Esophagus muscularis mucosa (tissue), 4 donors: ENCODE measurements at places on chromosomes 6 and 20. TPM values are rescaled to one million over a fixed set of nuclear protein-coding genes. Genes with fewer than 3 reads are reported as not detected.

DNA sequence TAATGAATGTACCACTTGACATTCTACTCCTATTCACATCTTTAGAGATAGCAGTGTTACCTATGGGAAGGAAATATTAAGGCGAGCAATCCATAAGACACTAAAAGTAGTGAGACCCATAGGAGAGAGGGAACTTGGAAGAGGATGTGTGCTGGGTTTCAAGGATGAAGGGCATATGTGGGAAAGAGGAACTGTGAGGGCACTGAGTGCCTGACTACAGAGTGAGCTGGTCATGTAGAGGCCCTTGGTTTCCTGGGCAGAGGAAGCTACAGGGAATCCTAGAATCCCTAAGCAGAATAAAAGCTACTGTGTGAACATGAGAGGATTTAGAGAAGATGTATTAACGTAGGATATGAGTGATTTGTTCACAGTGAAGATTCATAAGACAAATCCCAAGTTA lies 262.8 kb downstream of the FARS2 start:
- no peak for DNase-seq
- no peaks in the 10 kb centered on the region for H3K36me3 ChIP-seq
- H3K27ac ChIP-seq, result no peak overlapping the region
- H3K27me3 ChIP-seq, result no peaks in the 10 kb centered on the region

GRCh38 chr20:58778760-58779159 lies 71.9 kb downstream of the GNAS-AS1 start:
- H3K4me1 ChIP-seq, result no peaks in the 10 kb centered on the region
- no peak overlapping the region for H3K4me3 ChIP-seq
- H3K27ac ChIP-seq, result no peak overlapping the region
- no peaks in the 10 kb centered on the region for H3K27me3 ChIP-seq

- no peak overlapping the region for H3K4me3 ChIP-seq
- no peak overlapping the region for H3K27ac ChIP-seq
- DNase-seq, result no peak
- no peaks in the 10 kb centered on the region for H3K4me1 ChIP-seq
- no peaks in the 10 kb centered on the region for H3K27me3 ChIP-seq
- H3K36me3 ChIP-seq, result no peaks in the 10 kb centered on the region
Measured at GRCh38 chr6:51788121-51788520, 299.3 kb downstream of the PKHD1 start.

DNA sequence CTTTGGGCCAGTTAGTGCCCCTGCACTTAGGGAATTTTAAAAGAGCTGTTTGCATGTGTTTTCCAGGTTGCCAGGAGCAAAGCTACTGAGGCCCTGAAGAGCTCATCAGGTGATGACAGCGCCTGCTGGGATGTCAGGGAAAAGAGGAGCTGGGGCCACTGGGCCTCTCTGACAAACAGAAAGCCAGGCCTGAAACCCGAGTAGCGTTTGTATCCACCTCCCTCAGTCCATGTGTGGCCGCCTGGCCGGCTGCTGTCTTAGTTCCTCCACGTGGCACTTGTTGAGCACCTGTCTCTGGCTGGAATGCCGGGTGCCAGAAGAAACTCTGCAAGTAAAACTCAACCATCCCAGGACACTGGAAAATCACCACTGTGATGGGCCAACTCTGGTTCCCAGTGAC lies 601.2 kb downstream of the CDH26 start:
- H3K27ac ChIP-seq, result no peak overlapping the region
- H3K27me3 ChIP-seq, result peaks cover 28% of the 10 kb centered on the region
- H3K36me3 ChIP-seq, result no peaks in the 10 kb centered on the region
- H3K4me3 ChIP-seq, result no peak overlapping the region
- DNase-seq, result peak; percentile 55

- no peaks in the 10 kb centered on the region for H3K36me3 ChIP-seq
- no peaks in the 10 kb centered on the region for H3K4me1 ChIP-seq
- no peaks in the 10 kb centered on the region for H3K27me3 ChIP-seq
- no peak for DNase-seq
Measured at GRCh38 chr6:48449002-48449401, 338.0 kb upstream of the PTCHD4 start.

DNA sequence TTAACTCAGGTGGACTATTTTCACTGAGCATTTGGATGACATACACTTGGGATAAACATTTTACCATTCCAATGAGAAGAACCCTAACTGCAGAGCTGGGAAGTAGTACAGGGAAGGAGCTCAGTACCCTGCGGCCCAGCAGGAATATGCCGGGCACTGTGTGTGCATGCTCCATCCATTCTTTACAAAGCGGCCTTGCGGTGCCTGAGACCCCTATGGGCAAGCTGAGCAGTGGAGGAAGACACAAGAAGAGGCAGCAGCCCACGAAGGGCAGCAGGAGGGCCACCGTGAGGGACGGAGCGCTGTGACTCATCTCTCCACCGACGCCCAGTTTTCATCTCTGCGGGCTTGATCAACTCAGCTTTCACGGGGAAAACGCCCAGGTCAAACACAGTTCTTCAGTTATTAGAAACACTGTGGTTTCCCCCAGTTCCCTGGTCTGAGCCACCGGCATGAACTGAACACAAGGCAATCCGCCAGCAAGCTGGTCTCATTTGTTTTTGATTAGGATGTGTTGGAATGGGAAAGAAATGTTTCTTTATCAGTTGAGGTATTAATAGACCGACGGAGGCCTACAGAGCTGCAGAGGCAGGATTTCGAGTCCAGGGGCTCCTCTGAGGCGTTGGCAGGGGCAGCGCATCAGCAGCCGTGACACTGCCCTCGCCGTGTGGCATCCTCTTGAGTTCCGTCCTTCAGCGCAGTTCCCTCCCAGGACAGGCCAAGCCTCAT lies 44.9 kb downstream of the IRF4 start:
- no peaks in the 10 kb centered on the region for H3K36me3 ChIP-seq
- H3K4me1 ChIP-seq, result no peaks in the 10 kb centered on the region
- no peaks in the 10 kb centered on the region for H3K27me3 ChIP-seq
- DNase-seq, result no peak
- no peak overlapping the region for H3K27ac ChIP-seq

- H3K36me3 ChIP-seq, result no peaks in the 10 kb centered on the region
- H3K4me1 ChIP-seq, result peaks cover 10% of the 10 kb centered on the region
- H3K27me3 ChIP-seq, result no peaks in the 10 kb centered on the region
Measured at GRCh38 chr20:61119794-61120410, 132.2 kb upstream of the CDH4 start.

GRCh38 chr6:144595266-144595665 lies 310.1 kb downstream of the UTRN start:
- H3K4me3 ChIP-seq, result no peak overlapping the region
- H3K4me1 ChIP-seq, result peaks cover 10% of the 10 kb centered on the region
- no peaks in the 10 kb centered on the region for H3K27me3 ChIP-seq
- H3K36me3 ChIP-seq, result no peaks in the 10 kb centered on the region

DNA sequence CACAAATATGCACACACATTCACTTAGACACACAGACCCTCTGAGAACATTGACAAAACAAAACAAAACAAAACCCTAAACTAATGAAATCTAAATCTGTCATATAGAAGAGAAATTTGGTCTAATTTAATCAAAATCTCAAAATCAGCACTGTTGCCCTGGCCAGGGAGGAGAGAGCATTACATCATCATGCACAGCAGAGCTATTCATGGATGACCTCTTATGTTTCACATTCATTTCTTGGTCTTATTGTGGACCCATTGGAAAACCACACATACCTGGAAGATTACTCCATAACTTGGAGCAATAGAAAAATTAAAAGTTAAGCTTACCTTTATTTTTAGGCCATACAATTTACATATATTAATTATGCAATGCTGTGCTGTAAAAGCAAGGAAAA lies 1223.6 kb upstream of the GJE1 start:
- DNase-seq, result no peak
- H3K4me3 ChIP-seq, result no peak overlapping the region
- no peaks in the 10 kb centered on the region for H3K36me3 ChIP-seq
- no peak overlapping the region for H3K27ac ChIP-seq
- no peaks in the 10 kb centered on the region for H3K4me1 ChIP-seq
- H3K27me3 ChIP-seq, result no peaks in the 10 kb centered on the region

DNA sequence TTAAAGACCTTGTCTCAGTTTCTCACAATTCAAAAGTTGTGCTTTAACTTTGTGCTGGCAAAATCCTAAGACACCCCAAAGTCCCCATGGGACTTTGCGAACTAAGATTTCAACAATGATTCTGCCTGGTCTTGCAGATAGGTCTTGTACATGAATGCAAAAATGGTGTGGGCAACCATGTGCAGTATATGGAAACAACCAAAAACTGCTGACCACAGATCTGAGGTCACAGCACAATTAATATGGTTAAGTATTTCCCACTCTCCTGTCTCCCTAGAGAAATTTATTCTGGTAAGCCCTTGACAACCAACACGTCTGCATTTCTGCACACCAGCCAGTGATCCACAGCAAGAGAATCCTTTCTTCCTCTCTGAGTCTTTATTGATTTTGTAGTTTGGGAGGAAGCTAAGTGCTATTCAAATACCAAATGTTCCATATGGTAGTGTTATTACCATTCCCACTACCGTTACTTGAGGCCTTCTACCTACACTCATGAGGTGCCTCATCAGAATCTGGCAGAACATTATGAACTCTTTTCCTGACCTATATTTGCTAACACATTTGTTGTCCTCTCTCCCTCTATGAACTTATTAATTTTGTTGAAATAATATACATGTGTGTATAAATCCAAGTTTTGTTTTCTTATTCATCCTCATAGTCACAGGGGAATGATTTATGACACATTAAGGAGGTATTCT lies 178.7 kb downstream of the ATXN1 start:
- no peaks in the 10 kb centered on the region for H3K36me3 ChIP-seq
- H3K4me1 ChIP-seq, result no peaks in the 10 kb centered on the region
- H3K4me3 ChIP-seq, result no peak overlapping the region
- H3K27ac ChIP-seq, result no peak overlapping the region
- H3K27me3 ChIP-seq, result no peaks in the 10 kb centered on the region
- peak; percentile 37 for DNase-seq

GRCh38 chr6:6392214-6393068 lies 72.0 kb upstream of the F13A1 start:
- DNase-seq, result no peak
- no peak overlapping the region for H3K27ac ChIP-seq
- H3K4me3 ChIP-seq, result no peak overlapping the region
- no peaks in the 10 kb centered on the region for H3K36me3 ChIP-seq

GRCh38 chr6:12504325-12504966 lies 212.1 kb upstream of the PHACTR1 start:
- no peaks in the 10 kb centered on the region for H3K27me3 ChIP-seq
- H3K36me3 ChIP-seq, result no peaks in the 10 kb centered on the region
- no peak overlapping the region for H3K27ac ChIP-seq
- DNase-seq, result no peak
- H3K4me1 ChIP-seq, result no peaks in the 10 kb centered on the region

- H3K36me3 ChIP-seq, result no peaks in the 10 kb centered on the region
- no peak overlapping the region for H3K4me3 ChIP-seq
- no peak for DNase-seq
- no peaks in the 10 kb centered on the region for H3K4me1 ChIP-seq
- no peak overlapping the region for H3K27ac ChIP-seq
- no peaks in the 10 kb centered on the region for H3K27me3 ChIP-seq
Measured at GRCh38 chr6:153962555-153962954, 76.5 kb upstream of the OPRM1 start.

DNA sequence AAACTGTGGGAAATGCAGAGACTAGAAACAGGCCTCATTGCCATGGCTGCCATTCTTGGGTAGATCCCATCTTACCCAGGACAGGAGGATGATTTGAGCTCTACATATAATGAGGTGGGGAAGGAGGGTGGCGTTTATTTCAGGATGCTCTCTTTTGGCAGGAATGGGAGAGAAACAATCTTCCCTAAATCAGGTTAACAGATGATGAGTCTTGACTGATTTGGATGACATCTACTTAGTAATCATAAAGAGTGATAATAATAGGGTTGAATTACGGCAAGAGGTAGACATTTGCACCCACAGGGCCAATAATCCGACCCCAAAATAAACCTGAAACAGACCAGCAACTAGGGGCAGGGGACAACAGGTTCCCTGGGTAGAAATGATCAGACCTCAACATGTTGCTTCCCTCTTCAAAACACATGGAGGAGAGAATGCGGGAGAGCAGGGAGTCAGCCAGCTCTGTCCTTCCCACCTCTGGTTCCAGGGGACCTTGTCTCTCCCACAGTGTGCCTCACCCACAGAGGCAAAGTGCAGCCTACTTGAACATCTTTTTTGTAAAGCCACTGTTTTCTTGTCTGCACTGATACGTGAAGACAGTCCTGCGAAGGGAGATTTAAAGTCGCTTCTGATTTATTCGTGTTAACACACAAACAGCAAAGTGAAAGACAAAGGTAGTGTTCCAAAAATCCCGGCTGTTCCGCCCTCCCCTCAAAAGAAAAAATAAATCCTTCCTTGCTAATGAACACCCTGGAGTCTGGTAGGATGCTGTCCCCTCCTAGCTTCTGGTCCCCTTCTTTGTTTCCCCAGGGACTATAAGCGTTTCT lies 3.9 kb downstream of the FOXQ1 start:
- no peak for DNase-seq
- peak overlapping the region; percentile 60 for H3K4me3 ChIP-seq
- H3K4me1 ChIP-seq, result peaks cover 49% of the 10 kb centered on the region
- H3K27ac ChIP-seq, result peak overlapping the region; percentile 75
- H3K36me3 ChIP-seq, result no peaks in the 10 kb centered on the region
- H3K27me3 ChIP-seq, result peaks cover 30% of the 10 kb centered on the region

- no peaks in the 10 kb centered on the region for H3K27me3 ChIP-seq
- H3K4me3 ChIP-seq, result no peak overlapping the region
- no peak overlapping the region for H3K27ac ChIP-seq
Measured at GRCh38 chr6:2430612-2431011, 185.2 kb upstream of the GMDS start.

GRCh38 chr20:21510414-21511384 lies 3.2 kb downstream of the NKX2-2 start:
- peaks cover 91% of the 10 kb centered on the region for H3K27me3 ChIP-seq
- DNase-seq, result no peak
- no peaks in the 10 kb centered on the region for H3K36me3 ChIP-seq
- H3K4me1 ChIP-seq, result peaks cover 77% of the 10 kb centered on the region
- H3K4me3 ChIP-seq, result peak overlapping the region; percentile 46

GRCh38 chr20:58327211-58327610 lies 17.7 kb downstream of the RAB22A start:
- no peaks in the 10 kb centered on the region for H3K27me3 ChIP-seq
- H3K4me1 ChIP-seq, result peaks cover 57% of the 10 kb centered on the region
- H3K4me3 ChIP-seq, result no peak overlapping the region
- no peak for DNase-seq
- H3K27ac ChIP-seq, result no peak overlapping the region

- no peak overlapping the region for H3K27ac ChIP-seq
- no peaks in the 10 kb centered on the region for H3K36me3 ChIP-seq
- H3K4me3 ChIP-seq, result no peak overlapping the region
- DNase-seq, result no peak
- H3K4me1 ChIP-seq, result peaks cover 8% of the 10 kb centered on the region
- H3K27me3 ChIP-seq, result no peaks in the 10 kb centered on the region
Measured at GRCh38 chr6:71342772-71343171, 54.2 kb downstream of the OGFRL1 start.

GRCh38 chr20:51139891-51140290 lies 117.0 kb upstream of the KCNG1 start:
- no peak for DNase-seq
- no peaks in the 10 kb centered on the region for H3K36me3 ChIP-seq
- no peak overlapping the region for H3K4me3 ChIP-seq
- H3K4me1 ChIP-seq, result no peaks in the 10 kb centered on the region
- no peak overlapping the region for H3K27ac ChIP-seq

GRCh38 chr6:56279331-56280080 lies 32.1 kb upstream of the COL21A1 start:
- H3K27ac ChIP-seq, result no peak overlapping the region
- no peaks in the 10 kb centered on the region for H3K4me1 ChIP-seq
- no peak for DNase-seq
- no peak overlapping the region for H3K4me3 ChIP-seq
- H3K27me3 ChIP-seq, result no peaks in the 10 kb centered on the region
- no peaks in the 10 kb centered on the region for H3K36me3 ChIP-seq

The TGM3 gene
- total RNA-seq, result 0.83 TPM

The PROCR gene
- 74.7 TPM for total RNA-seq

The EDN1 gene
- 29.1 TPM for total RNA-seq

The EPHA7 gene
- 221 TPM for total RNA-seq

The GGTLC1 gene
- total RNA-seq, result not detected

The FIG4 gene
- total RNA-seq, result 15.7 TPM

The PDYN gene
- not detected for total RNA-seq

The SEL1L2 gene
- total RNA-seq, result not detected
